Amniotic epithelial cell (primary cell): ENCODE measurements at places on chromosomes 4 and X.
A peak's percentile ranks its signal among the peaks of the same experiment; 100 is the strongest.

DNA sequence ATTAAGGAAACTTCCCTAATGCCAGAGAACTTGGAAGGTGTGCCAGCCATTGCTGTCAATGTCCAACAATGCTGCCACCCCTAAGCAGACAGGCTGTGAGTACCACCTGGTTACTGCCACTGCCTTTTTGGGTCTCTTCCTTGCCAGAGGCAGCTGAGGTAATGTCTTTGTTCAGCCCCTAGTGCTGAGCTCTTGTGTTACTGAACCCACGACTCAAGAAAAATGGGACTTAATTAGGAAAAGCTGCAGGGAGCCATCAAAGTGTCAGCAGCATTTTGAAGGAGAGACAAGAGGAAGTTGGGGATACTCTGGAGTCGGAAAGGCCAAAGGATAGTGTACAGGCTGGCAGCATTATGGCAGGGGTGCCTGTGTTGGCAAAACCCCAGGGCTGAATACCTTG is 283.7 kb downstream of the AFF2 start:
- DNase-seq: no peak

GRCh38 chrX:68415316-68415715 is 18.0 kb downstream of the OPHN1 start:
- DNase-seq: peak; percentile 59

DNA sequence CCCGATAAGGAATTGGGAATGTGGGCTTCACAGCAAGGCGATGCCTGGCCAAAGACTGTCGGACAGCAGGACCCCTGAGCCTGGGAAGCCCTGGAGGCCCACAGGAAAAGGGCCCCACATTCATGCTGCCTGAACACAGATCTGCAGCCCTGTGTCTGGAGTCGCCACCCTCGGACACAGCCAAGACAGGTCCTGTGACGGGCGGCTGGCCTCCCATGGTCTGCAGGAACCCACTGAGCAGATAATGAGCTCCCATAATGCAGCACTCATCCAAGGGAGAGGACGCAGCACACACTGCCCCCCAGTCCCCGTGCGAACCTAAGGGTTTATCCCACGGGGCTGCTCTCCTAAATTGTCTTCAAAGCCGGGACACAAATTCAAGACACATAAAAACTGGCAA is 30.6 kb downstream of the ZFYVE28 start:
- no peak for DNase-seq

GRCh38 chr4:79334783-79335182 is 8.9 kb upstream of the NAA11 start:
- DNase-seq: no peak

- DNase-seq: no peak
Measured at GRCh38 chr4:102552781-102553180, 51.6 kb downstream of the NFKB1 start.

- DNase-seq: no peak
Measured at GRCh38 chrX:30690330-30690729, 37.1 kb downstream of the GK start.

DNA sequence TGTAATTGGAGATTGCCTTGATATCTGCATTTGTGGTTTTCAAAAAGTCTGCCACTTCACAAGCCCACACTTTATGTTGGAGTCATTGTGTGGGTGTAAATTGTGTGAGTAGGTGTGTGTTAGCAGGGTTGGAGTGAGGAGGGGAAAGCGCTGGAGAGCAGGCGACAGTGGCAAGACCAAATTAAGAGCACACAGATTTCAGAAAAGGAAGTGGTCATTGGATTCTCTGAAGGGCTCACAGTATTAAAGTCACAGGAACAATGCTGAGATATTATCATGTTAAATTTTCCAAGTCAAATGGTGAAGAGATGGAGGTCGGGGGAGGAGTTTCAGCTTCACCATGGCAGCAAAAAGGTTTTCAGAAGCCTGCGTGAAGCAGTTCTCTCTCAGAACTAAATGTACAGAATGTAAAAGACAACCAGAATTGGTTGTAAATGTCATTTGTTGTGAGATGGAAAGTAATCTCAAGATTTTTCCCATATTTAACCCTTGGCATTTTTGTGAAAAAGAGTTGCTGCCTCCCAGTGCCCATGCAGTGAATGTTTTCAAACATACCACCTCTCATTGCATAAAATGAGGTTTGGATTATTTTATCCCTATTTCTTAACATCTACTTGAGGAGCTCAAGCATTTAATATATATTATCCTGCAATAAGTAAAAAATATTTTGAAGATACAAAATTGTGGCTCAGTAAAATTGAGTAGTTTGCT is 265.9 kb downstream of the ZNF674 start:
- DNase-seq: no peak

- DNase-seq: no peak
Measured at GRCh38 chr4:185272245-185272644, 62.8 kb downstream of the SNX25 start.

- no peak for DNase-seq
Measured at GRCh38 chr4:168472920-168473319, 7.4 kb downstream of the DDX60L start.

DNA sequence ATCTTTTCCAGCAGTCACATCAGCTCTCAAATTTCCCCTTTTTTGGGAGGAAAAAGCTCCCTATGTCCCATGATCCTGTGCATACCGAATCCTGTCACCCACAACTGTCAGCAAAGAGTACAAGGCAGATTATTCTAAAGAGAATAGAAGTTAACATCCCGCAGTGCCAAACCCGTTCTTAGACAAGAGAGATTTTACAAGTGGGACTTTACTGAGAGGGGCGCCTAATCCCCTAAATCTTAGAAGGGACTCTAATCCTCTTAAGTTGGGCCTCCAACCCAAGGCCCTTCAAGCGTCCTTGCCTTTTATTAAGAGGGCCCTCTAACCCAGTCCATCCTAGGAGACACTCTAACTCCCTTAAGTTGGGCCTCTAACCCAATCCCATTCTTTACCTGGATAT is 193.9 kb downstream of the CPXCR1 start:
- no peak for DNase-seq
